Muscle of leg (tissue), 16 donors: ENCODE measurements at places on chromosomes 7 and 10. TPM values are rescaled to one million over a fixed set of nuclear protein-coding genes. Genes with fewer than 3 reads are reported as not detected.

DNA sequence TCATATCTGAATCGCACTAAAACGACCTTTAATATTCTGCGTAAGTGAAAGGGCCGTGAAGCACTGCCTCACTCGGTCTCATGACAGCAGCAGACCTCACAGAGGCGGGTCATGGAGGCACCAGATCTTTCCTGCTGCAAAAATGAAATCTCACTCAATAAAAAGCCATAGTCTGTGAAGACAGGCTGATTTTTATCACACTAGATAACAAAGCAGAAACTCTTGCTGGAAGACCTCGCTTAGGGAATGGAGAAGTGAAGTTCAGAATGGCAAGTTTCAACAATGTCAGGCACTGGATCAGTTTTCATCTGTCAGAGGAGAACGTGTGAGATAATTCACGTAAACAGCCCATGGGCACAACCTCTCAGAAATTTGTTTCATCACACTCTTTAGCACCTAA is 8.0 kb downstream of the SEPHS1 start:
- peak; percentile 38 for DNase-seq

DNA sequence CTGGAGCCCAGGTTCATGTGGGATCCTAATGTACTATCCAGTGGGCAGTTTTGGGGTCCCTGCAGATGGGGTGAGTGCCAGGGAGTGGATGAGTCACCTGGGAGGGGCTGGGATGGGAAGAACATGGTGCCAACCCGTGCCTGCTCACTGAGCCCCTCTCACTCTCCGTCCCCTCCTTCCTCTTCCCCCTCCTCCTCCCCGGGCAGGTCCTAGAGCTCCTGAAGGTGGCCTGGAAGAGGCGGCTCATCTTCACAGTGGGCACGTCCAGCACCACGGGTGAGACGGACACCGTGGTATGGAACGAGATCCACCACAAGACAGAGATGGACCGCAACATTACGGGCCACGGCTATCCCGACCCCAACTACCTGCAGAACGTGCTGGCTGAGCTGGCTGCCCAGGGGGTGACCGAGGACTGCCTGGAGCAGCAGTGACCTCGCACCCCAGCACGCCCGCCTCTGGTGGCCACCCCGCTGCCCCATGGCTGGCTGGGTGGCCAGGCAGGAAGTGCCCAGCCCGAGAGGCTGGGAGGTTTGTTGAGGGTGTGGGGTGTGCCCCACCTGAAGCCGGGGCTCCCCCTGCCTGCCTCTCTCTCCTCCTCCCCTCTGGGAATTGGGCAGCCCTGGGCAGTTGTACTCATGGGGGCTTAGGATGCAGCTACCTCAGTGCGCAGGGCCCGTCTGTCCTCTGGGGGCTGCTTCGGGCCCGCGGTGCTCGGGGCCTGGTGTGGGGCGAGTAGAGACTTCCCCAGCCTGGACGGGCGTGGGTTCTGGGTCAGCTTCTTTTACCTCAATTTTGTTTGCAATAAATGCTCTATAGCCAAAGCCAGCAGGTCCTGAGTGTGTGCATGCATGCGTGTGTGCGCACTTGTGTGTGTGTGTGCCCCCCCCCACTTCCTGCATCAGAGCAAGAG is 4.9 kb upstream of the UPK3B start:
- DNase-seq = no peak

DNA sequence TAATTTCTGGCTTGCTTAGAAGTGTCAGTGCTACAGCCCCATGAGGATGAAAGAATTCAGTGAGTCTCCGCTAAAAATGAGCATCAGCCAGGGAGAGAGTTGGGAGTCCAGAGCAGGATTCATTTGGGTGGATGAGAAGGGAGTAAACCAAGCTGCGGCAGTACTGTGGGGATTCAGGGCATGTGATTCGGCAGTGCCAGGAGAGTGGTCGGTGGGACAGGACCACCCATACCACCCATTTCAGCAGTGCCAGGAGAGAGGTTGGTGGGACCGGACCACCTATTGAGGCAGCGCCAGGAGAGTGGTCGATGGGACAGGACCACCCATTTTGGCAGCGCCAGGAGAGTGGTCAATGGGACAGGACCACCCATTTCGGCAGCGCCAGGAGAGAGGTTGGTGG is 144.2 kb downstream of the CELF2 start:
- DNase-seq = no peak

DNA sequence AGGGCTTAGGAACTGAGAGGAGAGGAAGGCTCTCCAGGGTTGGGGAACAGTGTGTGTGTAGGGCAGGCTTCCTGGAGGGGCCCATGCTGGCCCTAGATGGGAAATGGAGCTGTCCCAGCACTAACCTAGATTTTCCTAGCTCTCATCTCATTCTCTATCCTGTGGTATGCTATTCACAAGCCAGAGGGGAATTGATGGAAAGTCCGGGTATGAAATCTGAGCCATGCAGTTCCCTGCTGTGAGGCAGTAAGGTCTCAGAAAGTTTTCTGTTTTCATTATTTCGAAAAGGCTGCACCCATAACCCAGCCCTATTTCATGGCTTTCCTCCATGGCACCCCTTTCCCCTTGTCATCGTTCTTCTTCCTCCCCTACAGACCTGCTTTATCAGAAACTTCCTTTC is 220.3 kb downstream of the RPS24 start:
- DNase-seq = peak; percentile 27

- no peak for DNase-seq
These were observed 137.7 kb downstream of the DKK1 start for GRCh38 chr10:52451817-52452216.

DNA sequence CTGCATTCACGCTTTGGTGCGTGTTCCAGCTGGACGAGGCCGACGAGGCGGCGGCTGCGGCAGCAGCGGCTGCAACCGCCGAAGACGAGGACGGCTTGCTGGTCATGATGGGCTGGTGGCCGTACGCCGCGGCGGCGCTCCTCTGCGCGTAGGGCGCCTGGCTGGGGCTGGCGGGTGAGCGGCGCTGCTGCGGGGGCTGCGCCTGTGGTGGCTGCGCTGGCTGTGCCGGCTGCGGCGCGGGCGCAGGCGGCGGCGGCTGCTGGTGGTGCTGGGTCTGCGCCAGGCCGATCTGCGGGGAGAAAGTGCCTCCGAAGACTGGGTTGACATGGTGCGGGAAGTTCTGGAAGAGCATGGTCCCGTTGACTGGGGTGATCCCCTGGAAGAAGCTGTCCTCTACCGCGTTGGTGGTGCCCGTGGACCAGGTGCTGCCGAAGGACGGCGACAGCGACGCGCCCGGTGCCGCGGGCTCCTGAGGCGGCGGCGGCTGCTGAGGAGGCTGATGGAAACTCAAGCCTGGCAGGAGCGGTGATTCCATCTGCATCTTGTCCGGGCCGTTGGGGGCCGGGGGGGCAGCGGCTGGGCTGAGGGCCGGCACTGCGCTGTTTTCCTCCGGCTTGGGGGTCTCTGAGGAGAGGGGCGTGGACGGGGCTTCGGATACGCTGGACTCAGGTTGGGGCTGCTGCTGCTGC is 51.1 kb downstream of the CPEB3 start:
- DNase-seq = peak; percentile 54

- DNase-seq = no peak
These were observed 8.1 kb downstream of the DNAH11 start for GRCh38 chr7:21550821-21551531.

- DNase-seq = no peak
These were observed 32.5 kb downstream of the ARHGAP22 start for GRCh38 chr10:48572414-48572813.

DNA sequence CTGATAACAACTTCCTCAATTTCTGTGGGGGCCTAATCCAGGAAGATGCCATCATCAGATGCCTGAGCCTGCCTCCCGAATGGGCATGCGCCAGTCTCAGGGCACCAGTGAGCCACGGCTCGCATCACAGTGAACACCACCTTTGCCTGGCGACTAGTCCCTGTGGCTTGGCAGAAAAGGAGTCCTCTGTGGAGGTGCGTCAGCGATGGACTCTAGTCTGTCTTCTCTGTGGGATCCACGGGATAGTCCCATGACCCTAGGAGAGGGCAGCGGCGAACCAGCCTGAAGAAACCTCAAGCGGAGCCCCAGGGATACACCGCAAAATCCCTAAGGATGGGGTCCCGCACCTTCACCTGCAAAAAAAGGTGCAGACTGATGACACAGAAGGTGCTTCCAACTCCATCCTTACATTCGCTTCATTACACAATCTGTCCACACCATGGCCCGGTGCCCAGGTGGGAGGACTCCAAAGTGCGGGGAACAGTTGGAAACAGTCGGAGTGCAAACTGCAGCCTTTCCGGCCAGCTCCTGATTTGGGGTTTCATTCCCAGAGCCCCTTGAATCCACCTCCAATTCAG is 35.1 kb upstream of the ZNF273 start:
- DNase-seq = no peak

DNA sequence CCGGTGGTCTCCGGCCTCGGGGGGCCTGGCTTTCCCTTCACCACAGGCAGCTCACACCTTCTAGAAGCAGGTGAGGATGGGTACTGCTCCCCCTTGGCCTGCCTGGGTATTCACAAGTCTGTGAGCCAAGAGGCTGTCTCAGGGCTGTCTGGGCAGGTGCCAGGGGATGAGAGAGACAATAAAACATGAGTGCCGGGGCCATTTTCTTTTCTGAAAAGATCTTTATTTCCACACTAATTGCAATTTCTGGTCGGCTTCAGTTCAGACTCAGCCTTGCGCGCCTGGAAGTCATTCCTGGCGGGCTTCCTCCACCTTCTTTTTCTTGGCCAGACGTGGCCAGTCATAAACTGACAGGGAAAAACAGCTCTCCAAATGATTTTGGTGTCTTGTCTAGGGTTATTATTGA is 171.2 kb downstream of the ARHGAP12 start:
- DNase-seq = peak; percentile 87

DNA sequence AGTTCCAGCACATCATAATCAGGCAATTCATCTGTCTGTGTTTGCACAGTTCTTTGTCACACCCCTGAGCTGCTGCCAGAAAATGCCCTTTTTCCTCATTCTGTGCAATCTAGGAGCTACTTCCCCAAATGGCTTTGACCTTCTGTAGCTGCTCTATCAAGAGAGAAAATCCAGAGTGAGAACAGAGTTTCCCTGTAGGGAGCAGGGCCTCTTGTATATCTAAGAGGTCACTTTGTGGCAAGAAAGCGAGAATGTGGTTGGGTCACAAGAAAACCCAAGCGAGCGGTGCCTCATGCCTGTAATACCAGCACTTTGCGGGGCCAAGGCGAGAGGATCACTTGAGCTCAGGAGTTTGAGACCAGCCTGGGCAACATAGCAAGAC is 24.3 kb downstream of the SLC29A3 start:
- DNase-seq = peak; percentile 85

- DNase-seq = peak; percentile 74
These were observed 39.9 kb downstream of the PLEKHA8 start for GRCh38 chr7:30068117-30068516.

DNA sequence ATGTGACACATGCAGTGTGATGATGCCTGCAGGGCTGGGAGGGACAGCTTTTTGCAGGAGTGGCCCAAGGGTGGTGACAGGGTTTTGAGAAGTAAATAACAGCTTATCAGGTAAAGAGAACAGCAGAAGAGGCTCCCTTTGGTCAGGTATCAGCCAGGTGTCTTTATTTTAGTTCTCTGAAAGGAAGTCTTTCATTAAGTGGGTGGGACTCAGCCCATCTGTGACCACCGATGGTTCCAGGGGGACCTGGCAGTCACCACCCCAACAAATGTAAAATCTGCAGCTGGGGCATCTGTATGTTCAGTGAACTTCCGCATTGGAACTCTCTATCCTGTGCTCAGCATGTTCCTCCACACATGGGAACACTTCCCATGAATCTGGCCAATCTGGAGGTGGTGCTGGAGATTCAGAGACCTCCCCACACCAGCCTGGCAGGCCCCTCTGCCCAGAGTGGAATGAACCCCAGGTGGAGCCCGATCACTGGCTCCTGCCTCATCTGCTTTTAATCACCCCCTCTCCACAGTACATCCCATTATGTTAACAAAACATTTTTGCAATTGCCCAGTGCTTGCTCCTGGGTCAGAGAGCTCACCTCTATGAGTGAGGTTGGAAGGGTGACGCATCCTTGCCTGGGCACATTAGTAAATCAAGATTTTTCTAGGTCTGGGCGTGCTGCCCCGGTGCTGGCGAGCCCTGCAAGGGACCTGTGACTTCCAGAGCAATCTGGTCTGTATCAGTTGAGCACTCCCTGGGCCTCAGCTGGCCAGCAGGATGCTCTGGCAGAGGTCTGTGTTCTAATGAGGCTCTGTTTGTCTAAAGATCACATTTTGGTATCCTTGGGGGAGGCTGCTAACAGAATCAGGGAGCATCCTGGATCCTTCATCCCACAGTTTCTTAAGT is 140.4 kb upstream of the GDF10 start:
- peak; percentile 33 for DNase-seq

DNA sequence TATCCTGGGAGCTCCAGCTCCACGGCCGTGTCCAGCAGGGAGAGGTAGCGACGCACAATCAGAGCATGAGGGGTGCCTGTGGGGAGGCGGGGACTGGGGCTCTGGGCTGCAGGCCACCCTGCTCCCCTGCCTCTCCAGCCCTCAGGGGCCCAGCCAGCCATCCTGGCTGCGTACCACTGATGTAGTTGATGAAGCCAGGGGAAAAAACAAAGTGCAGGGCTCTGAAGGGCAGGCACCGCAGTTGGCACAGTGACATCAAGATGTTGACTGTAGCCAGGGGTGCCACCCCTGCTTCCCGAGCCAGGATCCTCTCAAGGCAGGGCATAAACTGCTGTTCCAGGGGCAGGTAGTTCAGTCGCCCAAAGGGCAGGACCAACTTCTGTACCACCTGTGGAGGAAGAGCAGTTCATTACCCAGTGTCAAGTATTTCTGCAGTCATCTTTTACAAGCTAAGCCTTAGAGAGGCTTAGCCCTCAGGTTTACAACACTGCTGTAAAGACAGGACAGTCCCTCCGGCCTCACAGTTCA is 2.8 kb downstream of the FASTK start:
- no peak for DNase-seq

- DNase-seq = no peak
These were observed 40.1 kb downstream of the ADRA2A start for GRCh38 chr10:111116762-111117445.

- DNase-seq = no peak
These were observed 11.8 kb downstream of the EPHA1 start for GRCh38 chr7:143396625-143397556.

- no peak for DNase-seq
These were observed 305.0 kb upstream of the LRGUK start for GRCh38 chr7:133822001-133822641.

DNA sequence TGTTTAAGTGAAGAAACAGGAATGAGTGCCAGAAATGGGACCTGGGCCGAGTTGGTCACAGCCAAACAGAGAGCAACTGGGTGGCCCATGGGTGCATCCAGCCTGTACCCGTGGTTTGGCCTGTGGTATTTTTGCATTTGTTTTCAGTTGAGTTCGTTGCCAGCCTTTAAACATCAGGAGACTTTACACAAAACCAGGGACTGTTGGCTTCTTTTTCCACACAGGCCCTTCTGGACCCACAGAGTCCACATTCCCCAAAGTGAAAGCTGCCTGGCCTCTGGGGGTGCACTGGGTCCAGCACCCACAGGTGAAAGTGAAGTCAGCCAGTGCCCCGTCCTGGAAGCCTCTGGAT is 54.1 kb upstream of the TNS3 start:
- DNase-seq = no peak

The TBATA gene
- 0.09 TPM for polyA plus RNA-seq

The SEMA3A gene
- 20.2 TPM for polyA plus RNA-seq

The SLC18A3 gene
- not detected for polyA plus RNA-seq

The SH2D4B gene
- 0.16 TPM for polyA plus RNA-seq

The EGFR gene
- polyA plus RNA-seq = 23.4 TPM

The TUBB8 gene
- 0.41 TPM for polyA plus RNA-seq

The PDZD7 gene
- polyA plus RNA-seq = 0.98 TPM

The LIPN gene
- polyA plus RNA-seq = not detected

The OR2A42 gene
- polyA plus RNA-seq = 0.32 TPM

The ADAM12 gene
- polyA plus RNA-seq = 39.6 TPM

The PON1 gene
- 0.46 TPM for polyA plus RNA-seq

The DPY19L1 gene
- 19.6 TPM for polyA plus RNA-seq

The LRIT1 gene
- not detected for polyA plus RNA-seq

The IQUB gene
- polyA plus RNA-seq = 0.25 TPM
